ENCODE measurements at places on chromosomes 4 and X.

- DNase-seq: no peak
Observed at GRCh38 chr4:67106861-67107460, 438.3 kb downstream of the CENPC start.

DNA sequence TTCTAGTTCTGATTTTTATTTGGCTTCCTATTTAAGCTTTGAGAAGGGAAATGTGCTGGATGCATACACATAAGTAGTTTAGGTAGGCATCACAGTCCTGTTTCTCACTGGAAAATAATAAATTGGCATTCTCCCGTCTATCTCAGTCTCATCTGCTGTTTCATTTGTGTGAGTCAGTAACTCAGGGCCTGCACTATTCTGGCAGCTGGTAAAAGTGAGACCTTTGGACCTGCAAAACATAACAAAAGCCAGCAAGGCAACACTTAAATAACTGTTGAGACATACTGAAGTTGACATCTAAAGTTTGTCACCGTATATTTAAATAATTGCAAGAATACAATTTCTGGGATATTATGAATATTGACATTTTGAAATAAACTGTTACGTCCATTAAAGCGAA lies 8.6 kb upstream of the UBQLN2 start:
- no peak for DNase-seq

- DNase-seq: no peak
Observed at GRCh38 chr4:140240237-140240636, 86.3 kb upstream of the MAML3 start.

DNA sequence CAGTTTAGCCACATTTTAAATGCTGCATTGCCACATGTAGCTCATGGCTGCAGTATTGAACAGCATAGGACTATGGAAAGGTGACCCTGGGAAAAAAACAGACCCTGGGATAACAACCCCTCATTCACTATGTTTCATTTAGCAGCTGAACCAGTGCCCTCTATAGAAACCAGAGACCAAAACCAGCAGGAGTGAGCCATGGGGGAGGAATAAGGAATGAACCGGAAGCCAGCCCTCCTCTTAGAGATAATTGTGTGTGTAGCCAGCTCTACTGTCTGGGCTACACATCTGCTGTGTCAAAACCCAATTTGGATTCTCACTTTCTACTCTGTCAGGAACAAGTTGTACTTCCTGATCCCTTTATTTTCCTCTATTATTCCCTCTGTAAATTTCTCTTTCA lies 158.5 kb upstream of the S100G start:
- DNase-seq: no peak

- DNase-seq: no peak
Observed at GRCh38 chrX:120029354-120029753, 48.1 kb downstream of the RHOXF2B start.

Data from keratinocyte (primary cell).